HFFc6 (cell line): ENCODE measurements at places on chromosomes 12 and 14.
A peak's percentile ranks its signal among the peaks of the same experiment; 100 is the strongest.

DNA sequence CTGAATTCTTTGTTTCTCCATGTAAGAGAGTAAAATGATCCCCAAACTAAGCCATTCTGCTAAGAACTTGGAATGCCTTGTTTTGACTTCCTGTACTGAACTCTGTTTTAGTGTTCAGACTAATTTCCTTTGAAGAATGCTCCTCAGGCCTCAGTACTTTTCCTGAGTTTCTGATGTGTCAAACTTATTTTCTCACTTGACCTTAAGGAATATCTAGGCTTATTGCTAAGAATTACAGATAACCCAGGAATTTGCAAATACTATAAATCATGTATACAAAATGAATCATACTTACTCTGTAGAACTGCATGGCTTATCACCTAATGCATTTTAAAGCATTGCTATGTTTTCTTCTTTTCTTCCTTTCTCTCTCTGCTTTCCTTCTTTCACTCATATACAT is 93.1 kb upstream of the PKP2 start:
- DNase-seq = no peak

DNA sequence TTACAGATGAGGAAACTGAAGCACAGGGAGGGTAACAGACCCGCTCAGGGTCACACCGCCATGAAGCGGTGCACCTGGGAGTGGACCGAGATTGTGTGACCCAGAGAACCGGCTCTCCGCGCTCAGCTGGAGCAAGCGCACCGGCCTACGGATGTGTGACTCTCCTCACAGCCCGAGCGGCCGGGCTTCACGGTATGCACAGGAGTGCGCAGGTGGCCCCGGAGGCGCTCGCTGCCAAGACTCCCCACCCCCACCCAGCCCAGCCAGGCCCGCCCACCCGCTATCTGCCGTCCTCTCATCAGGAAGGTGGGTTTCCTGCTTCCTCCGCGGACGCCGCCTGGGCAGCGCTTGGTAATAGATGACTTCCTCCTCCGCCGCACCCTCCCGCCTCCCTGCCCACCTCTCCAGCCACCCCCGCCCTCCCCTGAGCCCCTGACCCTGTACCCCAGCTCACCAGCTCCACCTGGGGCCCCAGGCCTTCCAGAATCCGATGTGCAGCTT is 110.7 kb downstream of the NCOR2 start:
- no peak for DNase-seq

- DNase-seq = peak; percentile 28
Observed at GRCh38 chr12:96743606-96744005, 163.5 kb upstream of the NEDD1 start.

GRCh38 chr14:72598306-72598705 is 295.6 kb downstream of the DPF3 start:
- no peak for DNase-seq

DNA sequence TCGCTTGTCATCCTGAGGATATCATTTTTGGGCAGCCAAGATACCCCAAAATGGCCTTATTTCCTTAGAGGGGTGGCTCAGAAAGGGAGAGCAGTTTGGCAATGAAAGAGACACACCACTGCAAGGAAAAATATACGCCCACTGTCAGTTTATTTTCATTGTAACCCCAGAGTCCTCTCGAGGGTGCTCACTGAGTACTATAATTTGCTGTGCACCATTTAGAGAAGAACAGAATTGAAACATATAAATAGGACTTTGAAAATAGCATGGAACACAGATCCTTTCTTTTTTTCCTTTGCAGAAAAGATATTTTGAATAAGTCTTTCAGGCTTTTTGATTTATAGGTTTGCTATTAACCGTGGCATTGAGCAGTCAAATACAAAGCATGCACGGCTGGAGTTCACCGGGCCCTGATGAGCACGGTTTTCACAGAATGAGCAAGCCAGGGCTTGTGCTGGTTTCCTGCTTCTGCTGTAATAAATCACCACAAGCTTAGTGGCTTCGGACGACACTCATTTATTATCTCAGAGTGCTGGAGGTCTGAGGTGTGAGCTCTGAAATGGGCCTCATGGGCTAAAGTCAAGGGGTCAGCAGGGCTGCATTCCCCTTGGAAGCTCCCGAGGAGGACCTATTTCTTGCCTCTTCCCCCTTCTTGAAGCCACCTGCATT is 152.3 kb downstream of the ZNF664 start:
- no peak for DNase-seq
